ENCODE measurements at places on chromosomes 5 and 9.
A peak's percentile ranks its signal among the peaks of the same experiment; 100 is the strongest.

DNA sequence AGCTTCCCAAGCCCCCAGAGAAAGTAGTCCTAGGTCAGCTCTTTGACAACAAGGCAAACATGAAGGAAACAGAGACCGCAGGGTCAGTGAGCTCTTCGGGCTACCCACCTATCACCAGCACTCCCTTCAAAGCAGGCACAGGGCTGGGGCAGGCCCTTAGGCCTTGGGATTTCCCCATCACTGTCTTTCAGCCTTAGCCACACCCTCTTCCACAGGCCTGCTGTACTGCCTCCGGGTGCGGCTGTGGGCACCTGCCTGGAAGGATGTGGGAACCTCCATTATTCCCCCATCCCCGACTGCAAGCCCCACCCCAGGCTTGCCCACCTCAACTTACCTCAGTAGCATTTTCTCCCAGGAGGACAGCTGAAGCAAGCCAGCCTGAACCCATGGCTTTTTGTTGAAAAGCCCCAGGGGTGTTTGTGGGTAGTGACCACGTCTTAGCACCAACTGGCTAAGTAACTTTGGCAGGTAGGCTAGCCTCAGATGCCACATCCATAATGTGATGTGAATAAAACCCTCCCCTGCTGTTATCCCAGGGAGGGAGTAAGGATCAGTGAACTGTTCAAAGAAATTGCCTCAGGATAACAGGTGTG lies 100.2 kb downstream of the PIK3R1 start:
- no peak for DNase-seq

DNA sequence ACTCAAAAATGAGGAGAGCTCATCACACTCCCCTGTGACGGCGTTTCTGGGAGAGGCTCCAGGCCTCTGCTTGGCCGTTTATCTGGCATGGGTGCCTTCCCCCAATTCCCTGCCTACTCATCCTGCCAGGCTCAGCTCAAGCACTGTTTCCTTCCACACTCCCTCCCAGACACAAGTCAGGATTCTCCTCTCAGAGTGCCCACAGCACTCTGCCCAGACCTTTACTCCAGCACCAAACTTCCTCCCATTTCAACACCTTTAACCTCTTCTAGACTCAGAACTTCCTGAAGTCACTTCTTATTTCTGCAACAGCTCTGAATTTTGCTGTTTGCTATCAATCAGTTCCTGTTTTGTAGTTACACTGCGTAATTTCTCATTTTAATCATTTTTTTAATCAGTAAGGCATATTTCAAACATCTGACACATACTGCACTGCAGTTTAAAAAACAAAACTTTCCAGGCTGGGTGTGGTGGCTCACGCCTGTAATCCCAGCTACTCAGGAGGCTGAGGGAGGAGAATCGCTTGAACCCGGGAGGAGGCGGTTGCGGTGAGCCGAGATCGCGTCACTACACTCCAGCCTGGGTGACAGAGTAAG lies 16.0 kb downstream of the TRMO start:
- DNase-seq: peak; percentile 69

GRCh38 chr9:15149450-15149849 lies 157.6 kb downstream of the TTC39B start:
- no peak for DNase-seq

DNA sequence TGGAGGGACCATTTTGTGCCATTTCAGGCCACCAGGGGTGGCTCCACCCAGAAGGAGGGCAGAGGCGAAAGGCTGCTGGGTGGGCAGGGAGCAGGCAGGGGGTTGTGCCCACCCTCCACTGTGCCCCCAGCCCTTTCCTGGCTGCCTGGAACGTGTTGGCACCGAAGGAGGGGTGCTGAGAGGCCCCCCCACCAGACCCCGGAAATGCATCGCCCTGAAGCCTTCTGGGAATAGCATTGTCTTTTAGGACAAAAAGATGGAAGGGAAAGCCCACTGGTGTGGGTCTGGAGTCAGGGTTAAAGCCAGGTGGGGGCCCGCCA lies 5.1 kb downstream of the NOXA1 start:
- DNase-seq: no peak

DNA sequence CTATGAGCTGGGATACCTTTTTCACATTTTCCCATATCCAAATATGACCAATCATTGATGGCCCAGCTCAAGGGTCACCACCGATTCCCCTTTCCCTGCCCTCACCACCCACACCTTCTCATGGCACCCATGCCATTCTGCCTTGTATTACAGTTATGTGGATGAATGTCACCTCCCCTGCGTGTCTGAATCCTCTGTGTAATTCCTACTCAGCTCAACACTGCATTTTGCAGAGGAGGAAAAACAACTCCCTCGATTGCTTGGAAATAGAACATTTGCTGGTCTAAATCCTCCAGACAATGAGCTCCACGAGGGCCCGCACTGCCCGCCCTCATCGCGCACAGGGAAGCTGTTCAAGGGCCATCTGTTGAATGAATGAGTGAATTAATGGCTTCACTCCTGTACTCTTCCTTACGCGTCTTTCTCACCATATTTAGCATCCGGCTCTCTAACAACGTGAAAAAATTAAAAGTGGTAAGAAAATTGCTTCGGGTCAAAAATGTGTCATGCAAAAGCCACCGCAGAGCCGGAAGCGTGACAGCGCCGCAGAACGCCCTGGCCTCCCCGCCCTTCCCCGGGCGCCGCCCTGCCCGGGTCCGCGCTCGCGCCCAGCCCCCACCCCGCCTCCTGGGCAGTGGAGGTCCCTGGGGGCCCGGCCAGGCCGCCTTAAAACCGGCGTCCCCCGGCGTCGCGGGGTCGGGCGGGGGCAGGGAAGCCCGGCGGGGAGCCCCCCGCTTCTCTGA lies 704 bp downstream of the SUSD1 start:
- peak; percentile 85 for DNase-seq

GRCh38 chr5:134911285-134912206 lies 6.6 kb downstream of the PCBD2 start:
- no peak for DNase-seq

All from MV-4-11 (cell line).